Stimulated activated naive CD4-positive, alpha-beta T cell treated with Interleukin-2 at 50 U/mL for 16 hours (primary cell): ENCODE measurements at places on chromosomes 12 and 14.

DNA sequence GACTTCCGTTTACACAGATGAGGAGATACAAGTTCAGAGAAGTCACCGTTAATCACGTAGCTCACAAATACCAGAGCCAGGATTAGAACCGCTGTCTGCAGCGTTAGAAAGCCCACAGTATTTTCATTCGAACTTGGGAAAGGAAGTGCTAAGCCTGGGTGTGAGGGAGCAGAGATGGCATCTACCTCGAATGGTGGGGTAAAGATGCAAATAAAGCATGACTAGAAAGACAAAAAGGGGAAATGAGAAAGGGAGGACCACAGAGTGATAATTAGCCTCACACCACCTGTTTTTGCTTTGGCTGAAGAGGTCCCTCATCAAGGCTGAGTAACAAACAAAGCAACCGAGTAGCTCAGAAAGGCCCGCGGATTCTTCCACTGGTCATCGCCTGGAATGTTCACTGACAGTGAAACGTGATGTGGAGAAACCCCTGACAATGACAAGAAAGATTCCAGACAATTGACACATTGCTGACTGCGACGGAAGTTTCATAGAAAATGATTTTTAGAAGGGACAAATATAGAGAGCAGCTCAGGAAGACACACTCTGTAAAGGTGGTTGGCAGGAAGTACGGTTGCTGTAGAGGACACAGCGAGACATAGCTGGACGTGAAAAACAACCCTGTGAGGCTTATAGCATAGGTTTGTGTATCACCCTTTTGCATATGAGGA lies 31.5 kb upstream of the BHLHE41 start:
- no peak for DNase-seq

GRCh38 chr12:132389526-132390286 lies 60.3 kb upstream of the GALNT9 start:
- no peak for DNase-seq

GRCh38 chr14:67413806-67414769 lies 2.1 kb upstream of the PLEK2 start:
- DNase-seq, result peak; percentile 24

GRCh38 chr14:54646626-54647025 lies 79.7 kb downstream of the SAMD4A start:
- no peak for DNase-seq

- DNase-seq, result no peak
These were observed 90.2 kb downstream of the NTN4 start for GRCh38 chr12:95700316-95700785.
